ENCODE measurements at places on chromosomes 5 and 9.

DNA sequence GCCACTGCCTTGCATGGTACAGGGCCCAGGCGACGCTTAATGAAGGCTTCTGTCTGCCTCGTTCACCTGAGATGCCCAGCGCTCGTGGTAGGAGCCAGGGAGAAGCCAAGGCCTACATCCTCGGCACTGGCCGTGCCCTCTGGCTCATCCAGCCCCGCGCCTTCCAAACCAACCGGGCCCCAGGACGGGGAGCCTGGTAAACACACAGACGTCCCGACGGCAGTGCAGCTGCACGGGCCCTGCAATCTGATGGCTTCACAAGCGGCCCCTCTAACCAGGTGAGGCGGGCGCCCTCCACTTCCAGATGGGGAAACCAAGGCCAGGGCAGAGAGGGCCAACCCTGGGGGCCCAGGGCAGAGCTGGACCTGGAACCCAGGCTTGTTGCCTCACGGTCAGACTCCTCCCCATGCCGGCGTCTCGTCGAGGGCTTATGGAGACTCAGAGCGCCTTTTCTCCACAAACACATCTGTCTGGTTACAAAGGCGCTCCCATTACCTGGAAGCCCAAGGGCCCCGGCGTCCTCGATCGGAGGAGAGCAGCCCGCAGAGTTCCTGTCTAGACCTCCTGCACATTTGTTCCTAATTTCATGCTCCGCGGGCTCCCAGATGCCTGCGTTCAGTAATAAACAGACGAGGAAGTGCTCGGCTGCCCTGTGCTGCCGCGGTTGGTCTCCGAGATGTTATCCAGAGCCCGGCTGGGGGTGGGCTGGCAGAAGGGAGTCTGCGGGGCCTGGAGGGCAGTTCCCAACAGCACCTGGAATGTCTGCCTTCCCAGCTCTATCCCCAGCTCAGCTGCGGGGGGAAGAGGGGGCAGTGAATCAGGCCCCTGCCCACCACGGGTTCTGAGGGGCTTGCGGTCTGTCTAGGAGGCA is 23.5 kb downstream of the FAM163B start:
- no peak for DNase-seq

DNA sequence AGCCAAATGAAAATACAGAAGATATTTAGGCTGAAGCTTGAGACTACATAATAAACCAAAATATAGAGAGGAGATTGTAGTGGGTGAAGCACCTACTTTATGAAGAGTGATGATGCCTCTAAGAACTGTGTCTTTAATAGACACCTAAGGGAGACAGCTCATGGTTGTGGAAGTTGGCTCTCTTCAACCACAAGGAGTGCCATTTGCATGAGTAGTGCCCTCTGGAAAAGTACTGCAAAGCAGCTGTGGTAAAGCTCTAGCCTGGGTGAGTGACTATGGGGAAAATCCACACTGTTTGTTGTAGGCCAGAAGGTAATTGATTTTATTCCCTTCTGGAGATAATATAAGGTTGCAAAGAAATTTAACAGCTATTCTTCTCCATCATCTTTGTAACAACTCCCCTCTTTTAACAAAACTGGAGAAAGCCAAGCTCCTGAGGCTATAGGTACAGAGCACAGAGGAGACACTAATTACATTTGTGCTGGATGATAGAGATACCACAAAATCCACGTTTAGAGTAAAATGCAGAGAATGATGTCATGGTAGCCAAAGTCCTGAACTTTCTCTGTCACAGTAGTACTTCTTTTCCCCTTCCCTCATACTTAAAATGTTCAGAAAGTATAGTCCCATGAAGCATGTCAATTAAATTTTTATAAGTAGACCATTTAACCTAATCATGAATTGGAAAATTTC is 122.8 kb downstream of the STARD4 start:
- DNase-seq: no peak

GRCh38 chr5:171388816-171389168 is 1.1 kb downstream of the NPM1 start:
- no peak for DNase-seq

DNA sequence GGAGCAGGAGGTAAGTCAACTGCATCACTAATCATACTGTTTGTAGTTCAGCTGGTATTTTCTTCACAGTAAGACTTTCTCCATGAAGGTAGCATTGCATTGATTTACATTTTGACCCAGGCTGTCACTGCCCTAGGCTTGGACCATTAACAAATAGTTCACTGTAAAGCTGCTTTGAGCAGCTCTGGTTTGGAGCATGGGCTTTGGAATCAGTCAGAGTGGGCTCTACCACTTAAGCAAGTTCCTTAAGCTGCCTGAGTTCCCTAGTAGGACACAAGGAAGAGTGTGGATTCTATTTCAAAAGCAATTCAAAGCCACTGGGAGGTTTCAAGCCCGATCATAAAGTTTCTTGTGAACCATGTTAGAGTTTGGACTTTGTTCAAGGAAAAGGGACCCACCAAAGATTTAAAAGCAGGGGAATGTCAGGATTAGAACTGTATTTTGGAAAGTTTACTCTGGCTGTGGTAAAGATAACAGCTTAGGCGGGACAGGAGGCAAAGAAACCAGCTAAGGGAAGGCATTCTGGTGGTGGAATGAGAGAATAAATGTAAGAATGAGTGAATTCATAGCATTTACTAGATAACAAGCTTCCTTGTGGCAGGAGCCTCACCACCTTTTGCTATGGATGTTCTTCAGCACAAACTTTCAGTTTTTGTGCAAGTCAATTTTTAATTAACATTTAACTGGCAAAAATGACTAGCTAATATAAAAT is 12.3 kb upstream of the PANK3 start:
- no peak for DNase-seq

- DNase-seq: no peak
Measured at GRCh38 chr5:6750142-6750840, 37.1 kb downstream of the TENT4A start.

GRCh38 chr5:53777864-53778618 is 217.6 kb downstream of the NDUFS4 start:
- no peak for DNase-seq

- no peak for DNase-seq
Measured at GRCh38 chr5:145775893-145776444, 59.2 kb downstream of the PRELID2 start.

- no peak for DNase-seq
Measured at GRCh38 chr5:6781716-6782115, 68.5 kb downstream of the TENT4A start.
